ENCODE measurements at places on chromosomes 5 and 9. TPM values are rescaled to one million over a fixed set of nuclear protein-coding genes. Genes with fewer than 3 reads are reported as not detected.

- H3K27me3 ChIP-seq: no peaks in the 10 kb centered on the region
- no peak overlapping the region for H3K27ac ChIP-seq
- H3K4me1 ChIP-seq: peaks cover 37% of the 10 kb centered on the region
- no peak for DNase-seq
- no peaks in the 10 kb centered on the region for H3K36me3 ChIP-seq
These were observed 3.7 kb downstream of the SEMA4D start for GRCh38 chr9:89494199-89494598.

DNA sequence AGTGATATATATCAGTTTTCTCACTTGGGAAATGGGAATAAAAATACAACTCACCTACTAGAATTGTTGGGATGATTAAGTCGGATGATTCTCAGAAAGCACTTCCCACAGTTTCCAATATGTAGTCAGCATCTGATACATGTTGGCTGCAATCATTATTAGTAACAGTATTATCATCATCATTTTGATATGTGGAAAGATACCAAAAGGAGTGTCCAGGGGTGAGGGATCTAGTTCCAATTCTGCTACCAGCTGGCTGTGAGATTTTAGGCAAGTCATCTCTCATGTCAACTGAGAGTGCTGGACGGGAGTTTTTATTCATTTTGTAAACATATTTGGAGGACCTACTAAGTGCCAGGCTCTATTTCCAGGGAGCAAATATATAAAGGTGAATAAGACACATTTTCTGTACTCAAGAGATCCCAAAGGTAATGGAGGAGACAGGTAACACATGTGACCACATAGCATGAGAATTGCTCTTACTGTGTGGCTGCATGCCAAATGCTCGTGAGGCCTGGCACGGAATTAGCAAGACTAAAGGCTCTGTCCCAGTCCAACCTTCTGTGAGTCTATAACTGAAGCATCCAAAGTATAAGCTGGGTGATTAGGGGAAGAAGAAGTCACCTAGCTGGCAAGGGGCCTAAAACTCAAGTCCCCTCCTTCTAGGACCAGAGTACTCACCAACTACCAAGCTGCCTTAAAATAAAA lies 83.0 kb downstream of the GRIA1 start:
- no peak for DNase-seq
- H3K36me3 ChIP-seq: no peaks in the 10 kb centered on the region
- H3K27me3 ChIP-seq: no peaks in the 10 kb centered on the region
- H3K27ac ChIP-seq: no peak overlapping the region
- H3K4me1 ChIP-seq: no peaks in the 10 kb centered on the region
- no peak overlapping the region for H3K4me3 ChIP-seq

The DBH gene
- total RNA-seq: not detected

The CER1 gene
- total RNA-seq: not detected

GRCh38 chr5:61496446-61496845 lies 164.4 kb downstream of the ZSWIM6 start:
- H3K27ac ChIP-seq: no peak overlapping the region
- H3K36me3 ChIP-seq: no peaks in the 10 kb centered on the region
- H3K27me3 ChIP-seq: no peaks in the 10 kb centered on the region
- no peaks in the 10 kb centered on the region for H3K4me1 ChIP-seq

DNA sequence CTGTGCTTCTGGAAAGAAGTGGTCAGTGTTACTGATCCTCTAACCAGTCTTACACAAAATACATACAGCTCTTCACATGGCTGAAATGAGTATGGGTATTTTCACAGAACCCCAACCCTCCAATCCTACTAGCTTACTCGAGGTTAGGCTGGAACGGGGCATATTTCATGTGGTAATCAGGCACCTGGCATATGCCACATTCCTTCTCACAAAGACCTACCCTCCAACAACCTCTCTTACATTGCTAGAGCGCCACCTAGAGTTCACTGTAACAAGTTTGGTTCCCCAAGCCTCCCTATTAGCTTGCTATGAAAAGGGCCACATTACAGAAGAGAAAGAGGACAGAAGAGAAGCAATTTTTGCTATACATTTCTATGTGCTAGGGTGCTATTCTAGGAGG lies 597.3 kb downstream of the PRELID2 start:
- H3K27ac ChIP-seq: no peak overlapping the region
- H3K36me3 ChIP-seq: no peaks in the 10 kb centered on the region
- H3K4me3 ChIP-seq: no peak overlapping the region
- H3K27me3 ChIP-seq: no peaks in the 10 kb centered on the region

GRCh38 chr9:131813116-131813515 lies 73.2 kb upstream of the RAPGEF1 start:
- H3K27me3 ChIP-seq: peaks cover 24% of the 10 kb centered on the region
- no peaks in the 10 kb centered on the region for H3K36me3 ChIP-seq
- no peaks in the 10 kb centered on the region for H3K4me1 ChIP-seq

The PLAC8L1 gene
- not detected for total RNA-seq

- no peak for DNase-seq
- H3K27me3 ChIP-seq: no peaks in the 10 kb centered on the region
- no peak overlapping the region for H3K27ac ChIP-seq
- no peaks in the 10 kb centered on the region for H3K4me1 ChIP-seq
- no peaks in the 10 kb centered on the region for H3K36me3 ChIP-seq
- H3K4me3 ChIP-seq: no peak overlapping the region
These were observed 163.7 kb downstream of the ALDH1A1 start for GRCh38 chr9:72788966-72789735.

The SLIT3 gene
- total RNA-seq: 0.97 TPM

DNA sequence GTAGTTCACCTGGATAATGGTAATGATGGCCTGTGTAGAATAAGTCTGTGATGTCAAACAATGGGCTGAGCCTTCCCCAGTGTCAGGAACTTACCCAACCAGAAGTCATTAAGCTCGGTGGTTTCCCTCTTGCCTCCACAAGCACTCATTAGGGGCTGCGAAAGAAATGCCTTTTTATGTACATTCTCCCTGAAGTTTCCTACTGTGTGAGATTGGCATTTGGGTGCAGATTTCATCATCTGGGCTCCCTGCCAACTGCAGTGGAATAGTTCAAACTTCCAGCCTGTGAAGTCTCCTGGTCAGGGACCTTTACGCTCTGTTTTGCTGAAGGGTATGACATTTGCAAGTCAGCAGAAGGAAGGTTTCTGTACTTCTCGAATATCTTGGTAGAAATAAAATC lies 41.6 kb upstream of the TMEM215 start:
- no peak for DNase-seq
- no peaks in the 10 kb centered on the region for H3K27me3 ChIP-seq
- H3K27ac ChIP-seq: no peak overlapping the region
- no peaks in the 10 kb centered on the region for H3K4me1 ChIP-seq
- no peaks in the 10 kb centered on the region for H3K36me3 ChIP-seq

DNA sequence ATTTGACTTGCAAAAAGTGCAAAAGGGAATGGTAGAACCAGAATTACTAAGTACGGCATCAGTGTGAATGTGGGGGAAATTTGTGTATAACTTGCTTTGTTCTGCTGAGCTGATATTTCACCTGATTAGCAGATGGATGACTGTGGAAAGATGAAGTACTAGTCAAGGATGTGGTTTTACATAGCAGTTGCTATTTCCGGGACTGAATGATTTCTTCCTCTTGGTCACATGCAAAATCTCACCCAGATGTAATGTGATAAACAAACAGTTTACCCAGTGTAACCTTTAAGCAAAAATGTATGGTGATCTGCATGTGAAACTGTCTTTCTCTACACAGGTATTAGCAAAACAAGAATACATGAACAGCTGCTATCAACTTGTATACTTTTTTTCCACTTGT lies 46.1 kb downstream of the DCP2 start:
- DNase-seq: no peak
- H3K4me3 ChIP-seq: no peak overlapping the region
- H3K36me3 ChIP-seq: no peaks in the 10 kb centered on the region
- no peaks in the 10 kb centered on the region for H3K4me1 ChIP-seq
- no peaks in the 10 kb centered on the region for H3K27me3 ChIP-seq

GRCh38 chr5:43203373-43203772 lies 11.3 kb downstream of the NIM1K start:
- H3K27ac ChIP-seq: no peak overlapping the region
- no peaks in the 10 kb centered on the region for H3K4me1 ChIP-seq
- H3K4me3 ChIP-seq: no peak overlapping the region
- no peaks in the 10 kb centered on the region for H3K36me3 ChIP-seq
- no peaks in the 10 kb centered on the region for H3K27me3 ChIP-seq

GRCh38 chr5:73205305-73205704 lies 32.3 kb downstream of the TMEM174 start:
- H3K4me3 ChIP-seq: no peak overlapping the region
- no peaks in the 10 kb centered on the region for H3K36me3 ChIP-seq
- H3K4me1 ChIP-seq: peaks cover 3% of the 10 kb centered on the region
- H3K27me3 ChIP-seq: peaks cover 10% of the 10 kb centered on the region
- no peak overlapping the region for H3K27ac ChIP-seq

The DRD1 gene
- total RNA-seq: not detected

The CKMT2 gene
- total RNA-seq: 550 TPM

DNA sequence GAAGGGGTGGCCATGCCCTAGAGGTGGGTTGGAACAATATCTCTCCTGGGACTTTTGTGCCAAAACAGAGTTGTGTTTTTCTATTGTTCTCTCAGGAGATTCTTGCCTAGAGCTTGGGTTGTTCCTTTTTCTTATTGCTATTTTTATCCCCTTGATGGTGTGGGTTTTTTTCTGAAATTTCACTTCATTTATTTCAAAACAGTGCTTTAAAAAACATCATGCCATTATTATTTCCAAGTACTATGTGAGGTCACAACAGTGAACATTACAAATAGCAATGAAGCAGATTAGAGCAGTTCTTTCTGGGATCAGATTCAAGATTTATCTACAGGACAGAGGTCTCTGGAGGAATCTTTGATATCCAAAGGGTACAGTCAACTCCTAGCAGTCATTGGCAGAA lies 76.6 kb downstream of the ACTBL2 start:
- DNase-seq: no peak
- no peaks in the 10 kb centered on the region for H3K36me3 ChIP-seq
- H3K4me3 ChIP-seq: no peak overlapping the region
- no peaks in the 10 kb centered on the region for H3K27me3 ChIP-seq
- H3K27ac ChIP-seq: no peak overlapping the region
- H3K4me1 ChIP-seq: peaks cover 7% of the 10 kb centered on the region

The ABLIM3 gene
- total RNA-seq: 37.5 TPM

DNA sequence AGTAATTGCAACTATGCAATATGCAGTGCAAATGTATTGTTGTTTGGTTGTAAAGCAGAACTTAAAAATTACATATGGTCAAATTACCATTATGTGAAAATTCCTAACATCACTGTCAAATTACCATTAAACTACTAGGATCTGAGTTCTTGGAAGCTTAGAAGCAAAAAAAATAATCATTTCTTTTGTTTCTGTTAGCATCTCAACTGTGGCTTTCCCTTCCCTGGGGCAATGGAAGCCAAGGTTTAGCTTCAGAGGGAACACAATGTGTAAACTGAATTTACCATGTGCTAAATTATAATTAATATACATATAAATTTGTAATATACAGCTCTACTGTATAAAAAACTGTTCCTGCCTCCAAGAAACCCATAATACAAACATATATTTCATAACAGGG lies 159.4 kb downstream of the GNAQ start:
- no peaks in the 10 kb centered on the region for H3K4me1 ChIP-seq
- no peaks in the 10 kb centered on the region for H3K27me3 ChIP-seq
- no peak overlapping the region for H3K27ac ChIP-seq
- H3K36me3 ChIP-seq: no peaks in the 10 kb centered on the region

DNA sequence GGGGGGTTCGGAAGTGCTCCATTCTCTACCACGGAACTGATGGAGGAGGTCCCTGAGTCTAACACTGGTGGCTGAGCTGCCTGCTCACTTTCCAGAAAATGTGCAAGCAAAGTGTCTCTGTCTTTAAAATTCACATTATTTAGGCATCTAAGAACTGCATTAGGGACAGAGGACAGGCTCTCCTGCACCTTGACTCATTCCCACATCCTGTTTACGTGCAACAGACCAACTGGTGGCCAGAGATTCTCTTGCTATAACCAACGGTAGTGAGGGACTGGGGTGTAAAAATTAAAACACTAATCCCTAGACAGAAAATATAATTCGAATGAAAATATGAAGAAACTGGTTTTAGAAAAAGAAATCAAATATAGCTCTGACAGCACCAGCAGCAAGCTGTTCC lies 320.9 kb downstream of the IRX2 start:
- no peaks in the 10 kb centered on the region for H3K36me3 ChIP-seq
- no peak for DNase-seq
- H3K4me3 ChIP-seq: no peak overlapping the region
- H3K4me1 ChIP-seq: no peaks in the 10 kb centered on the region
- no peak overlapping the region for H3K27ac ChIP-seq

DNA sequence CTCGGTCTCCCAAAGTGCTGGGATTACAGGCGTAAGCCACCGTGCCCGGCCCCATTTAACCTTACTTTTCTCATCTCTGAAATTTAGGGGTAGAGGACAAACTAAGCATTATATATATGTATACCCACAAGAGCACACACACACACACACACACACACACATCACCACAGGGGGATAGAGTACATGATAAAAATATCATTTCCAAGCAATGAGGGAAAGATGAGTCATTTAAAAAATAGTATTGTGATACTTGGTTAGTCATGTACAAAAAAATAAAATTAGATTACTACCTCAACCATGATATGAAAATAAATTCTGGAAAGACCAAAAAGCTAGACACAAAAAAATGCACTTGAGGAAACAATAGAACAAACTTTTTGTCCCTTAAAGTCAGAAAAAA lies 67.2 kb downstream of the CDH18 start:
- H3K27ac ChIP-seq: no peak overlapping the region
- DNase-seq: no peak
- no peaks in the 10 kb centered on the region for H3K4me1 ChIP-seq
- no peak overlapping the region for H3K4me3 ChIP-seq
- H3K36me3 ChIP-seq: no peaks in the 10 kb centered on the region

DNA sequence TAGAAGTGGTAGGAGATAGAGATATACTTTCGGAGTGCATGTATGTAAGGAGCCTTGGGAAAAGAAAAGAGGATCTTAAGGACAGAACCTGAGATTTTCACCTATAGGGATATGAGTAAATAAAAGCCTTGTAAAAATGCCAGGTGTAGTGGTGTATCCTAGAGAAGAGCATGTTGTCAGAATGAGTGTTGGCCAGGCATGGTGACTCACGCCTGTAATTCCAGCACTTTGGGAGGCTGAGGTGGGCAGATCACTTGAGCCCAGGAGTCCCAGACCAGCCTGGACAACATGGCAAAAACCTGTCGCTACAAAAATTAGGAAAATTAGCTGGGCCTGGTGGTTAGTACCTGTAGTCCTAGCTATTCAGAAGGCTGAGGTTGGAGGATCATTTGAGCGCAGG lies 76.0 kb downstream of the IPO11 start:
- no peak overlapping the region for H3K27ac ChIP-seq
- no peaks in the 10 kb centered on the region for H3K27me3 ChIP-seq
- H3K4me1 ChIP-seq: no peaks in the 10 kb centered on the region
- no peak for DNase-seq

The XPA gene
- total RNA-seq: 4.8 TPM

The NTRK2 gene
- 1.3 TPM for total RNA-seq

The IL5 gene
- not detected for total RNA-seq

DNA sequence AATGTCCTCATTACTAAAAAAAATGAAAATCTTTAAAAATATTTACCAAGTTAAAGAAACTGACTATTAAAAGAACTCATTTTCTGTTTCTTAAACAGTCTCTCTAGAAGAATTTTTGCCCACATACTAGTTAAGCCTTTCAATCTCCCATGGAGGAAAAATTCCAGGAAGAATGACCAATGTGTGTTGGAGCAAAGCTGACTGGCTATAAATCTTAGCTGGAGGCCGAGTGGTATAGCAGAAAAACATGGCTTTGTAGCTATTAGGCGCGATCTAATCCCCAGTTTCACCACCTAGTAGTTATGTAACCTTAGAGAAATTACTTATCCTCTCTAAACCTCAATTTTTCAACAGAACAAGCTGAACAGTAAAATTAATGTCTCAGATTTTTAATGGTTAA lies 135.5 kb upstream of the PRLR start:
- H3K27ac ChIP-seq: no peak overlapping the region
- no peaks in the 10 kb centered on the region for H3K4me1 ChIP-seq
- no peaks in the 10 kb centered on the region for H3K36me3 ChIP-seq
- H3K4me3 ChIP-seq: no peak overlapping the region
- no peaks in the 10 kb centered on the region for H3K27me3 ChIP-seq
- DNase-seq: no peak

The TNFSF8 gene
- 0.29 TPM for total RNA-seq

Measured in gastrocnemius medialis (tissue), 4 donors.